Fibroblast of skin of left quadriceps (primary cell): ENCODE measurements at places on chromosomes 7 and 10.

GRCh38 chr10:70779088-70779487 lies 6.1 kb downstream of the TBATA start:
- no peak for DNase-seq

DNA sequence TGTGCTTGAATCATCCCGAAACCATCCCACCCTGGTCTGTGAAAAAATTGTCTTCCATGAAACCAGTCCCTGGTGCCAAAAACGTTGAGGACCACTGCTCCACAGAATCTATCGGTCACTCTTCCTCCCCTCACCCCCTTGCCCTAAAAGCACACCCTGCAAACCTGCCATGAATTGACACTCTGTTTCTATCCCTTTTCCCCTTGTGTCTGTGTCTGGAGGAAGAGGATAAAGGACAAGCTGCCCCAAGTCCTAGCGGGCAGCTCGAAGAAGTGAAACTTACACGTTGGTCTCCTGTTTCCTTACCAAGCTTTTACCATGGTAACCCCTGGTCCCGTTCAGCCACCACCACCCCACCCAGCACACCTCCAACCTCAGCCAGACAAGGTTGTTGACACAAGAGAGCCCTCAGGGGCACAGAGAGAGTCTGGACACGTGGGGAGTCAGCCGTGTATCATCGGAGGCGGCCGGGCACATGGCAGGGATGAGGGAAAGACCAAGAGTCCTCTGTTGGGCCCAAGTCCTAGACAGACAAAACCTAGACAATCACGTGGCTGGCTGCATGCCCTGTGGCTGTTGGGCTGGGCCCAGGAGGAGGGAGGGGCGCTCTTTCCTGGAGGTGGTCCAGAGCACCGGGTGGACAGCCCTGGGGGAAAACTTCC lies 784 bp upstream of the SERPINE1 start:
- DNase-seq, result no peak

- no peak for DNase-seq
Observed at GRCh38 chr10:23198940-23199767, 7.0 kb downstream of the PTF1A start.

DNA sequence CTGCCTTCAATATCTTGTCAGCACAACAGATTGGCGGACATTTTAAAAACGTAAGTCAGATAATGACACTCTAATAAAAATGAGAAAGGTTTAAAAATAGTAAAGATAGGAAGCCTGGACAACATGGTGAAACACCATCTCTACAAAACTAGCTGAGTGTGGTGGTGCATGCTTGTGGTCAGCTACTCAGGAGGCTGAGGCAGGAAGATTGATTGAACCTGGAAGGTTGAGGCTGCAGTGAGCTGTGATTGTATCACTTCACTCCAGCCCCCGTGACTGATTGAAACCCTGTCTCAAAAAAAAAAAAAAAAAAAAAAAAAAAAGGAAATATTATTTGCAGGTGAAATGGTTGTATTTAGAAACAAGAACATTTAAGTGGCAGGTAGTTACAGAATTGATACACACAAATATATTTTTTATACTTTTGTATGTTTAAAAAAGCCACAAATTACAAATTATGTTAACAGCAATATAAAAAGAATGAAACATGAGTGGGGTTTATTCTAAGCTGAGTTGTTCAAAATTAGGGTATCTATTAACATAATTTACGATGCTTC lies 141.9 kb downstream of the ADK start:
- peak; percentile 47 for DNase-seq

DNA sequence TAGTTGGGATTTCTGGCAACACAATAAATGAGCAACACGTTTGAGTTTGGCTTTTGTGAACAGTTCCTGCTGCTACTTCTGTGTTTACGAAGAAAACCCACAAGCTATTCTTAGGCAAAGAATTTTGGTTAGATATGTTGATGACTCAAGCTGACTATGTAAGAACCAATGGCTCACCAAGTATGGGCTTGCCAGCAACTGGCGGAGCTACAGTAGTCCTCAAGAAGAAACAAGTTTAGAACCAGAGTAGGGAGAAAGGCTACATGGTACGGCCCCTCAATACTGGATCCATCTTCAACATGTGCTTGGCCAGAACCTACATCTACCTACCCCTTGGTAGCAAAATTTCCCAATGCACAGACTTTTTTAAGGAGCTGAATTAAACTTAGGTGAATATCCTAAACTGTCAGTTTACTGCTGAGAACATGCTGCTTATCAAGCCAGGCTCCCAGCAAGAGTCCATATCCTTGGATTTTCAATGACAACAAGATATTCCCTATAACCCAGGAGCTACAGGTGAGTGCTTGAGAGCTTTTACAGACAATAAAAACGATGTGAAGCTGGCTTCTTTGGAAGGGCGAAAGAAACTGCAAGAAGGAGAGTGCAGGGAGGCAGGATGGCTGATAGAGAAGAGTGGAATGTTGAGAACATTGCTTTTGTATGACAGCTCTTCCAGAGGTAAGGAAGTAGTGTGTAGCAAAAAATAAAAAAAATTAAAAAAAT lies 74.3 kb upstream of the ASAH2 start:
- peak; percentile 92 for DNase-seq

GRCh38 chr7:51630933-51631332 lies 314.3 kb upstream of the COBL start:
- DNase-seq, result no peak

- no peak for DNase-seq
Observed at GRCh38 chr7:20063644-20064043, 153.5 kb downstream of the MACC1 start.
